A549 treated with GW870086 at 1 μM for 4 hours (cell line): ENCODE measurements at places on chromosomes 2 and 18. TPM values are rescaled to one million over a fixed set of nuclear protein-coding genes. Genes with fewer than 3 reads are reported as not detected.

Gene INHA
- 0.18 to 0.47 TPM (median 0.36 TPM) in 5 replicates for total RNA-seq

Gene AFF3
- total RNA-seq, result 0.07 to 0.09 TPM in 2 of 5 replicates, not detected in the others

Gene KCNJ13
- not detected in 5 replicates for total RNA-seq

Gene LONRF2
- total RNA-seq, result 1.8 to 3.5 TPM (median 2.7 TPM) in 5 replicates
